EH (cell line): ENCODE measurements at places on chromosomes 1 and 21.
A peak's percentile ranks its signal among the peaks of the same experiment; 100 is the strongest.

- no peak for DNase-seq
These were observed 330.0 kb downstream of the PTPRC start for GRCh38 chr1:198968866-198969265.

DNA sequence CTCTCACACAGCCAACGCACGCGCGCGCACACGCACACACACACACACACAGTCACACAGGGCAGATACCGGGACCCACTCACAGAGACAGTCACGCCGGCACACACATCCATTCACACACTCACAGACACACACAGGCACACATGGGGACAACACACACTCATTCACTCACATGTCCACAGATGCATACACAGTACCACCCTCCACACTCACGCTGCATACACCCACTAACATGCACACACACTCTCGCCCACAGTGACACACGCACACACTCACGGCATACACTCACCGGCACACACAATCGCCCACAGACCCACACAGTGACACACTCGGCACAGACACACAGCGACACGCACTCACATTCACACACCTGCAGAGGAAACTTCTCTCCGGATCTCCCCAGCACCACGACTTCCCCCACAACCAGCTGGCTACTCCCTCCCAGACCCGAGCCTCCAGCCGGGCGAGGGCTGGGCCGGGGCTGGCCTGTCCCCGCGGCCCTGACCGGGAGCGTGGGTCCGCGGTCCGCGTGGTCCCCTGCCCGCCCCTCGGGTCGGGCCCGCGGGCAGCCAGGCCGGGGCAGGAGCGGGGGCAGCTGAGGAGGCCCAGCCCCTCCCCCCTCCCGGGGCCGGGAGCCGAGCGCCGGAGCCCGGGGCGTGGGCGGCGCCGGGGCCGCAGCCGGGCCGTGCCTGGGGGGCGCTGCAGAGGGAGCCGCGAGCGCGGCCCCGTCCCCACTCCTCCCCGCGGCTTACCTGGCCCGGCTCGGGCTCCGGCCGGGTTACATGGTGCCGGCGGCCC, 552 bp downstream of the DLGAP3 start:
- DNase-seq: no peak

GRCh38 chr21:44742418-44743153, 31.2 kb upstream of the TSPEAR start:
- peak; percentile 14 for DNase-seq

- peak; percentile 70 for DNase-seq
These were observed 14.0 kb downstream of the ATP5PO start for GRCh38 chr21:33901412-33902288.

DNA sequence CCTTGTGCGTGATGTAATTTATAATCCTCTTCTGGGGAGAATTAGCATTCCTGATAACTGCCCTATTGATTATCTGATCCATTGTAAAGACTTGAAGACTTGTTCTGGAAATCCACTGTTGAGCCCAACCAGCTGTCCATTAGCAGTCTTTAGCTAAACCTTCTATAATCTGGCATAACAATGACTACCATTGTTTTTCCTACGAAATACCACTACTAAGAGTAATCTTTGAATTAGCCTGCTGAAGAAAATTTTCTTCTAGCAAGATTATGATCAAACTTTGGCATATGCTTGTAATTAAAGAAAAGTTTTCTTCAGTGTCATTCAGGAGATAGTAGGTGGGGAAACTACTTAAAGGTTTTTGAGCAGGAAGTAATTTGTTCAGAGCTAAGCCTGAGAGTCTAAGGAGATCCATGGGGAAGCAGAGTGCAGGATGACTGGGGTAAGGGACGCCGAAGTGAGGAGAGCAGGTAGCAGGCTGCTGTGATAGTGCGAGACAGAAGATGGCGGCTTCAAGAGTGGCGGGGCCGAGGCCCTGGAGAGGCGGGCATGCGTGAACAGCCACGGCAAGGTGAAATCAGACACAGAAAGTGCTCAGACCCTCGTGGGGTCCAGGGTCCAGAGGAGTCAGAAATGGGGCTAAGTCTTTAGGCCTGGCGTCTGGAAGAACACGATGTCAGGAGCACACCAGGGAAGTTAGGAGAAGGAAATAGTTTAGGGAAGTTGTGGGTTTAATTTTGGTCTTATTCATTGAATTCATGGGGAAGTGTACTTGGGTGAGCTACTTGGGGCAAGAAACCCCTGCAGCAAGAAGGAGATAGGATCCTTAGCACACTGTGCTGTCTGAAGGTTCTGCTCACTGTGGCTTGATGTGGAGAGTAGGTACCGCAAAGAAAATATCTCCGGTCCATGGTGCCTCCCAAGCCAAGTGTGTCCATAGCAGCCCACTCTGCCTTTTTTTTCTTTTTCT, 112.6 kb upstream of the ADAR start:
- no peak for DNase-seq

DNA sequence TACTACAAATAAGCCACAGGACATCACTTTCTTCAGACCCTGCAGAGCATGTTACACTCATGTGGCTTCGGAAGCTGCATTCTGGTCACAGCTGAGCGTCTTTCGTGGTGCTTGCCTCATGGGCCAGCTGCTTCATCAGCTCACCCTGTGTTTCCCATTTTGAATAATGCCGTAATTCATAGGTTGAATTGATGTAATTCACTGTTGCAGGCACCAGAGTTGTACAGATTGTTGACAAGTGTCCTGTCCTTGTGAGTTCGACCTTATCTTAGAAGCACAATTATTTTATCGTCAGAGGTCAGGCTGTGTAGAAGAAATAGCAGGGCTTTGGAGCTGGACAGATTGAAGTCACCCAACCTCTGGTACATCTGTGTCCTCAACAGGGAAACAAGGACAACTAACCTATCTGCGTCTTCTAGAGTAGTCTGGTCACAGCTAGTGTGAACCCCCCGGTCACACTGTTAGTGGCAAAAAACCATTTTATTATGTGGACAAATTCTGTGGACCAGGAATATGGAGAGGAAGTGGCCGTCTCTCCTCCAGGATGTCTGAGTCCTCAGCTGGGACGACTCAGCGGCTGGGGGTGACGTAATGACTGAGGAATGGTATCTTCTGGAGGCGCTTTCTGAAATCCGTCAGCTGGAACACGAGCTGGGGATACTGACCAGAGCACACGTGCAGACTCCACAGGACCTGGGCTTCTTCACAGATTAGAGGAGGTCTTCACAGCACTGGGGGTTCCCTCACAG, 17.8 kb downstream of the PKNOX1 start:
- DNase-seq: peak; percentile 95

GRCh38 chr21:32383812-32384211, 9.0 kb downstream of the URB1 start:
- DNase-seq: no peak

DNA sequence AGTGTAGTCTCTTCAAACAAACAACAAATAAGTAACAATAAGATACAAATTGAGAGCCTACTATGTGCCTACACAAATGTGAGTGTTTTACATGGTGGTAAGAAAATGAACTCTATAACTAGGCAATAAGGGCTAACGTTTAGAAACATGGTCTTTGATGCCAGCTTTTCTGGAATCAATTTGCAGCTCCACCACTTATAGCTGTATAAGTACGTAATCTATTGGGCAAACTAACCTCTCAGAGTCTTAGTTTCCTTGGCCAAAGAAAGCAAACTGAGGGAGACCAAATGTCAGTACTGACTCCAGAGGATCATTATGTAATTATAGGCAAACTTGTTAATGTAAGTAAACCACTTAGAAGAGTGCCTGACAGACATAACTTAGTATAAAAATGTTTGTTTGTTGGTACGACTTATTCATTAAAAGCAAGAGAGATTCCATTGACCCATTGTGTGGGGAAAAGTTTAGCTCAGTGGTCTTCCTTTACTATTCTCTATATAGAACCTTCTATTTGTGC, 59.7 kb downstream of the LBR start:
- DNase-seq: no peak

GRCh38 chr21:32094804-32095203, 184.0 kb downstream of the MIS18A start:
- DNase-seq: peak; percentile 66

DNA sequence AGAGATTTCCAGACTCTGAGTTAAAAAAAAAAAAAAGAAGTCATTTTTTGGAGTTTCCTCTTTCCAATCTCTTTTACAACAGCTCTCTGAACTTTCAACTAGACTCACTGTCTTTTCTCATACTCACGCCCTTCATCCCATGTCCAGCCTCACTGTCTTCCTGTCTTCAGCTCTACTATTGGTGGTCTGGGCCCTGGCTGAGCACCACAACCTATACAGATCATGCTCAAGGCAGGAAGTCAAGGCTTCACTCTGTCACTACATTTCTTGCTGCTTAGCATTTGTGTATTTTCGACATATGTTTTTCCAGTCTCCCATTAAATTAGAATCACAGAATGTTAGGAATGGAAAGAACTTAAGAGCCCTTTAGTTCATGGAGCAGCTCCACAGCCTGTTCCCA, 106.4 kb upstream of the PPP2R5A start:
- DNase-seq: peak; percentile 82

GRCh38 chr1:94081566-94082344, 39.2 kb downstream of the ABCA4 start:
- peak; percentile 89 for DNase-seq

DNA sequence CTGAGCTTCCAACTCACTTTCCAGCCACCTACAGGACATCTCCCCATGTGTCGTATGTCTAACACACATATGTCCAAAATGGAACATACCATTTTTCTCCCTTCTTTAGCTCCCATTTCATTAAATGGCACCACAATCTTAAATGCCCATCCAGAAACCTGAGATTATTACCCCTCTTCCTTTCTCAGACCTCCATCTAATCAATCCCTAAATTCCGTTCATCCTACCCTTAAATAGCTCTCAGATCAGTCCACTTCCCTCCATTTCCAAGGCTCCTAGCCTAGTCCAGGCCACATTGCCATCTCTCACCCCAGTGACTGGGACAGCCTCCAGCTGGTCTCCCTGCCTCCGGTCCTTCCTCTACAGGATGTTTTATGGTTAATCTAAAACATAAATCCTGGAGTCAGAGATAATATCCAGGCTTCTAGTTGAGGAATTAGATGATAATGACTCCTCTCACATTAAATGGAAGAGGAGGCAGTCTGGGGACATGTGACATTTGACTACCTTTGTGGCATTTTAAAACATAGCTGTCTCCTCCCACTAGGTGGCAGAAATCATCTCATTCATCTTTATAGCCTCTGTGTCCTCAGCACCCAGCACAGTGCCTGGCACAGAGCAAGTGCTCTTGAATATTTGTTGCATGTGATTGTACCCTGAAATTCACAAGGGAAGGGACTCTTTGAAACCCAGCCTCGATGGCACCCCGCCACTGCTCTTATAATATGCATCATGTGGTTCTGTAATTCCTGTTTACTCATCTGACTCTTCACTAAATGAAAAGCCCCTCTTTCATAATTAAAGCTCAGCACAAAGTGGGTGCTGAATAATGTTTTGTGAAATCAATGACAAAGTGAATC, 102.3 kb downstream of the TMEM53 start:
- DNase-seq: peak; percentile 25

GRCh38 chr1:242427519-242427918, 97.0 kb downstream of the PLD5 start:
- no peak for DNase-seq

- DNase-seq: no peak
These were observed 55.1 kb downstream of the OVGP1 start for GRCh38 chr1:111372336-111372965.

GRCh38 chr1:83816836-83817235, 182.1 kb downstream of the TTLL7 start:
- DNase-seq: no peak

- DNase-seq: peak; percentile 54
These were observed 11.3 kb downstream of the C1orf116 start for GRCh38 chr1:207021139-207021861.

- peak; percentile 84 for DNase-seq
These were observed 65.0 kb downstream of the KCNH1 start for GRCh38 chr1:211068976-211069375.

- DNase-seq: no peak
These were observed 175.8 kb downstream of the TNFSF18 start for GRCh38 chr1:172874950-172875349.

GRCh38 chr1:208006258-208006920, 95.5 kb upstream of the CD34 start:
- DNase-seq: no peak

DNA sequence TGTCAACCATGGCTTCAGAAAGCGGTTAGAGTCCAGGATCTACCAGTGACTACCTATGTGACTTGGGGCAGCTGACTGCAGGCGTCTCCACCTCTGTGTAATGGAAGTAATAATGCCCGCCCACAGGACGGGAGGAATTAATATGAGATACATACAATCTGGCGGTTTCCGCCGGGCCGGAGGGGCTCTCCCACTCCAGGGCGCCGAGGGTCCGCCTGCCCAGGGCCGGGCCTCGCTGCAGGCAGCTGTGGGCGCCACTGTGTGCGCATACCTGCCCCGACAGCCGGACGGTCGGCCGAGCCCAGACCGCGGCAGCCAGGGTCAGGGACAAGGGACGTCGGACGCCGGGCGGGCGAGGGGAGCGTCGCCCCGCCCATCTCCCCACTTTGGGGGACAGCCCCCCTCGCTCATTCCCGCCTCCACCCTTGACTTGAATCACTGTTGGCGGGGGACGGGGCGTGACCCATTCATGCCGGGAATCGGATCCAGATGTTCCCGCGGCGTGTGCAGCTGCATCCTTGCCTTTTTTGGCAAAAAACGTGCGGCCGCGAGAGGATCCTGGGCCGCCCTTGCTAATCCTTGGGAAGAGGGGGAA, 6.0 kb upstream of the SF3A3 start:
- DNase-seq: peak; percentile 88

DNA sequence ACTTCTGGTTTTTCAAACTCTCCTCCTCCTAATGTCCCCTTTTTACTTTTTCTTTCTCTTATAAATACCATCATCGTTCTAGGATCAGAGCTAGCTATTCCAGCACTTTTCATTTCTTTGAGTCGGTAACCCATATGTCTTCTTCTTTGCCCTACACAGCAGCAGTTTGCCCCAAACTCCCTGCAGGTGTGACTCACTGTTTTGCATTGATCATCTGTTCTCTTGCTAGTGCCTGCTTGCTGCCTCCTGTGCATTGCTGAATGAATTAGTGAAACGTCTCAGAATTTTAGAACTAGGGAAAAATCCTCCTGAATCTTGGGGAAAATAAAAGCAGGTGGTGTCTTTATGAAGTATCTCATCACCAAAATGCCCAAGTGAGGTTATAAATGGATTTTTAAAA, 21.7 kb downstream of the KCNK2 start:
- DNase-seq: no peak

- DNase-seq: peak; percentile 28
These were observed 974.8 kb downstream of the ADGRL2 start for GRCh38 chr1:82775406-82776000.

- DNase-seq: peak; percentile 70
These were observed 20.4 kb downstream of the SLC16A1 start for GRCh38 chr1:112935461-112936111.

- DNase-seq: no peak
These were observed 55.0 kb upstream of the ATP2B4 start for GRCh38 chr1:203571661-203572060.

DNA sequence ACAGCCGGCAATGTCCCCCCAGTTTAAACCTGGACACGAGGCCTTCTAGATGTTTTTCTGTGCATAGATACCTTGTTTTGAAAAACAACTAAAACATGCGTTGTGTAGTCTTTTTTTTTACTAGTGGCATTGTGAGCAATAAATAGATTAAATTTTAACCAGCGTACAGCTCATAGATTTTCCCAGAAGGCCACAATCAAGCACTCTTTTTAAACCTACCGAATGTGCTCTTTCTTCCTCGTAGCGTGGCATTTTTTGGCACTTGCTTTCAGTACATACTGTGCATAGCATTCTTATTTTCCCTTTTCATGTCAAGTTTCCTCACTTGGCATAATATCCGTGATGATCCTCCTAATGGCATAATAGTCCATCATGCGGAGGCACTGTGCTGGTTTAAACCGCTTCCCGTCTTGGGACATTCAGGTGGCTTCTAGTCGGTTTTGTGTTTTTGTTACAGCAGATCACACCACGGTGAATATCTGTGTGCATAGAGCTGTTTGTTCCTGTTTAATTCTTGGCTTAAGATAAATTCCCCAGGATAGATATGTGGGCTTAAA, 95.3 kb downstream of the PDE9A start:
- DNase-seq: no peak
